Left renal pelvis (tissue), 4 donors: ENCODE measurements at places on chromosomes 11 and 22. TPM values are rescaled to one million over a fixed set of nuclear protein-coding genes. Genes with fewer than 3 reads are reported as not detected.

MS4A15 gene
- not detected for polyA plus RNA-seq

PLET1 gene
- not detected for polyA plus RNA-seq

MN1 gene
- polyA plus RNA-seq, result 36.3 TPM

MYRF gene
- 19.6 TPM for polyA plus RNA-seq

SAA4 gene
- not detected for polyA plus RNA-seq

GPR83 gene
- polyA plus RNA-seq, result 0.65 TPM

KCNA4 gene
- 0.73 TPM for polyA plus RNA-seq

DNA sequence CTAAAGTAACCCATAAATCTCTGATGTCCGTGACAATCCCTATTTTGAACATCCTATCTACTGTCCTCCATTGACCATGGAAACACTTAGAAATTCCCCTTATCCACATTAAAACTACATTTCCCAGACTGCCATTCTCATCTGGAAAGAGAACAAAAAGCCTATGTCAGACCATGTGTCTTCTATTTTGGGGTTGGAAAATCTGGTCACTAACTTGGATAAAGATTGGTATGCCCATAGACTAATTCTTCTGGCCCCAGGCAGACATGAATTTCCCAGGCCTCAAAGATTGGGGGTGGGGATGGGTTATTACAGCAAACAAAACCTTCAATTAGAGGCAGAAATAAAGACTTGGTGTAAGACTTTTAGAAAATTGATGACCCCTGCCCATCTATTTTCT is 30.9 kb upstream of the CREB3L1 start:
- DNase-seq, result no peak

DNA sequence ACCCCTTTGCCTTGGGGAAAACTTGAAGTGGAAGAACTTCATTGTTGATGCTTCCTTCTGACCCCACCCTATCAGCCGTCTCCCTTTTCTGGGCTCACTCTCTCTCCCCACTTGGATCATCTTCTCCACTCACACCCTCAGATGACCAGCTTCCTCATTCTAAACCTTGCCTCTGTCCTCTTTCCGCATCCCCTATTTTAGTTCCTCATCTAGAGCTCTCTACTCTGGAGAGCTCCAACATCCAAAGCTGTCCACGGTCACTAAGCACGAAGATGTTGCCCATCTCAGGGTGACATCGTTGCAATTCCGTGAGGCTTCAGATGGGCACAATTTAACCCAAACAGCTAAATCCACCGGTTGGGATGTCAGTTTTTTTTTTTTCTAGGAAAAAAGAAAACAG is 31.6 kb upstream of the ME3 start:
- DNase-seq, result no peak

DNA sequence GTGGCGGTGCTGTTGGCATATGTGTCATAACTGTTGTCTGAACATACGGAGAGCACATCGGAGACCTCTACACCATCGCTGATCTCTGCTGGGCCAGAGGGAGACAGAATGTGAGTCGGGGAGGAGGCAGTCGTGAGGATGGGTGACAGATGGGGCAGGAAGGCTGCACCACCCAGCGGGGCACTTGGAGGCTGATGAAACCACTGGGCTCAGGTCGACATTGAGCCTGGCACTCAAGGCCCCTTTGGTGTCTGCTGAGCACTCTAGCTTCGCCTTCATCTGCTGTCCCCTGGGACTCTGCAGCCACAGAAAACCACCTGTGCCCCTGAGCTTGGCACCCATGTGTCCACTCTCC is 2.5 kb upstream of the KLHL35 start:
- DNase-seq, result no peak

GRCh38 chr22:49150801-49151221 is 676.9 kb downstream of the BRD1 start:
- DNase-seq, result no peak

DNA sequence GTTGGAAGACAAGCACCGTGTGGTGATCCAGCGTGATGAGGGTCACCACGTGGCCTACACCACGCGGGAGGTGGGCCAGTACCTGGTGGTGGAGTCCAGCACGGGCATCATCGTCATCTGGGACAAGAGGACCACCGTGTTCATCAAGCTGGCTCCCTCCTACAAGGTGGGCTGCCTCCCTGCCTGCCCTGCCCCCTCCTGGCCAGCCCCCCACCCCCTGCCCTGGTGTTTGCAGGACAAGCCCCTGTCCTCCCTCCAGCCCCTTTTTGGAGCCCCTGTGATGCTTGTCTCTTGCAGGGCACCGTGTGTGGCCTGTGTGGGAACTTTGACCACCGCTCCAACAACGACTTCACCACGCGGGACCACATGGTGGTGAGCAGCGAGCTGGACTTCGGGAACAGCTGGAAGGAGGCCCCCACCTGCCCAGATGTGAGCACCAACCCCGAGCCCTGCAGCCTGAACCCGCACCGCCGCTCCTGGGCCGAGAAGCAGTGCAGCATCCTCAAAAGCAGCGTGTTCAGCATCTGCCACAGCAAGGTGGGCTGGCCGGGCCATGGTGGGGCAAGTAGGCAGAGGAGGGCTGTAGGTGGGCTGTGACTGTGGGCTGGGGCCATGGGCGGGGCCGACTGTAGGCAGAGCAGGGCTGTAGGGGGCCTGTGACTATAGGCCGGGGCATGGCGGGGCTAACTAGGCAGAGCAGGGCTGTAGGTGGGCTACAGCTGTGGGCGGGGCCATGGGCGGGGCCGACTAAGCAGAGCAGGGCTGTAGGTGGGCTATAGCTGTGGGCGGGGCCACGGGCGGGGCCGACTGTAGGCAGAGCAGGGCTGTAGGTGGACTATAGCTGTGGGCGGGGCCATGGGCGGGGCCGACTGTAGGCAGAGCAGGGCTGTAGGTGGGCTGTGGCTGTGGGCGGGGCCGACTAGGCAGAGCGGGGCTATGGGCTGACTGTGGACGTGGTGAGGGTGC is 13.6 kb downstream of the MUC2 start:
- DNase-seq, result no peak

DNA sequence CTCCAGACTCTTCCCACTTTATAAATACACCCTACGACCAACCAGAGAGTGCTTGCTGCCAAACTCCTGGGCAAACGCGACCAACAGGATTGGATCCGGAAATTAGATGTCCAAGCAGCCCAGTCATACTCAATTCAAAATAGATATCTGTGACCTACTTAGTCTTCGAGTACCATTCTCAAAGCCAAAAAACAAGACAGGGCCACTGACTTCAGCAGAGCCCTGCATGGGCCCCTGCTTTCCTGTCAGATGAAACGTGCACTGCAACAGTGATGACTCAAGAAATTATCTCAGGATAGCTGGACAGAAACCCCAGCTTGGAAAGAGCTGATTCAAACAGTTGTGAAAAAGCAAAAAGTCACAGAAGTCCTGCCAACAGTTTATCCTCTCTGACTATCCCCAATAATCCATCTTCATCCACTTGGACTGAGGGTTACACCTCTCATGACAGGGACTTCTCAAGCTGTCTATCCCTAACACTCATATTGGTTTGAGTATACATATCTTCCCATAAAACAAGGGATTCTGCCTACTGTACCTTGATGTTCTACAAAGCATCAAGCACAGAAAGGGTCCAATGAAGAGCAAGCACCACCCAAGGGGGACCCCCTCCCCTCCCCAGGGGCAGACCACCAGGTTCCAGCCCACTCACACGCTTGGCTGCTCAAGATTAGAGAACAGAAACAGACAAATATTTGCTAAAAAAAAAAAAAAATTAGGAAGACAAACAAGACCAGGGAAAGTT is 17.4 kb downstream of the SMCO4 start:
- DNase-seq, result no peak

GRCh38 chr11:44531116-44531504 is 34.4 kb upstream of the CD82 start:
- DNase-seq, result no peak

GRCh38 chr22:35620624-35621251 is 3.6 kb upstream of the MB start:
- DNase-seq, result no peak

GRCh38 chr11:68749229-68750123 is 1.8 kb downstream of the TESMIN start:
- DNase-seq, result no peak

GRCh38 chr22:43216738-43217137 is 29.8 kb upstream of the TTLL12 start:
- no peak for DNase-seq

GRCh38 chr11:95977534-95978174 is 53.7 kb upstream of the MTMR2 start:
- no peak for DNase-seq

- no peak for DNase-seq
These were observed 13.0 kb downstream of the TUB start for GRCh38 chr11:8093931-8094575.

DNA sequence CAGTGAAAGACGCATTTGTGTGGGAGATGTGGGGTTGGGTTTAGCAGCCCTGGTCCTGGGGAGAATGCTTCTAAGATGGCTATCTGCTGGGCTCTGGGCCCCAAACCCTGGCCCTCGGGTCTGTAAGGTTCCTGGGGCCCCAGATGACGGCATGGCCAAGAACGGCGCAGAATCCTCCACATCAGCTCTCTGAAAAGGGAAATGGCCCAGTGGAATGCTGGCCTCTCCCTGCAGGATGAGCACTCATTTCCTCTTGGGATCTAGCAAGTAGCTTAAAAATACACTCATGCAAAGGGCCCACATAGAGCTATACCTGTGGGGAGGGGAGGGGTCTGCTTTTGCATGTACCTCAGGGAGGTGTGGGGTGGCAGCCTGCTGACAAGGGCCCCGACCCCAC is 37.5 kb upstream of the LINC01488 start:
- no peak for DNase-seq

GRCh38 chr22:47515384-47516125 is 753.1 kb downstream of the TBC1D22A start:
- DNase-seq, result no peak

GRCh38 chr11:112174789-112175598 is at the start of gene BCO2:
Gene BCO2 (plus strand): TSS chr11:112175512. CDS start chr11:112175602, 90 bp downstream.
- DNase-seq, result peak; percentile 71

DNA sequence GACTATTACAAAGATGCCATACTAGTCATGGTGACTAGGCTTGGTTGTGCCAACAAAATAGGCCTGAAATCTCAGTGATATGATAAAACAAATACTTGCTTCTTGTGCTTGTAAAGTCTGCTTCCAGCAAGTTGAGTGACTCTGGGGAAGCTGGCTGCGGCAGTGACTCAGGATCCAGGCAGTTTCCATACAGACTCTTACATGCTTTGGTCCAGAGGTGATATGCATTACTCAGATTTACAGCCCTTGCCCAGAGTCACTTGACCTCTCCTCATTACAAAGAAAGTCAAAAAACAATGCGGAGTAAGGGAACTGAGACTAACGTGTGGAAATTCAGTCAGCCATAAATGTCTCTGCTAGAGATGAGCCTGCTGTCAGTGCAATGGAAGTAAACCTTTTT is 387.5 kb downstream of the KCNA4 start:
- no peak for DNase-seq

- no peak for DNase-seq
These were observed 71.5 kb upstream of the SORL1-AS1 start for GRCh38 chr11:121524233-121524631.

DNA sequence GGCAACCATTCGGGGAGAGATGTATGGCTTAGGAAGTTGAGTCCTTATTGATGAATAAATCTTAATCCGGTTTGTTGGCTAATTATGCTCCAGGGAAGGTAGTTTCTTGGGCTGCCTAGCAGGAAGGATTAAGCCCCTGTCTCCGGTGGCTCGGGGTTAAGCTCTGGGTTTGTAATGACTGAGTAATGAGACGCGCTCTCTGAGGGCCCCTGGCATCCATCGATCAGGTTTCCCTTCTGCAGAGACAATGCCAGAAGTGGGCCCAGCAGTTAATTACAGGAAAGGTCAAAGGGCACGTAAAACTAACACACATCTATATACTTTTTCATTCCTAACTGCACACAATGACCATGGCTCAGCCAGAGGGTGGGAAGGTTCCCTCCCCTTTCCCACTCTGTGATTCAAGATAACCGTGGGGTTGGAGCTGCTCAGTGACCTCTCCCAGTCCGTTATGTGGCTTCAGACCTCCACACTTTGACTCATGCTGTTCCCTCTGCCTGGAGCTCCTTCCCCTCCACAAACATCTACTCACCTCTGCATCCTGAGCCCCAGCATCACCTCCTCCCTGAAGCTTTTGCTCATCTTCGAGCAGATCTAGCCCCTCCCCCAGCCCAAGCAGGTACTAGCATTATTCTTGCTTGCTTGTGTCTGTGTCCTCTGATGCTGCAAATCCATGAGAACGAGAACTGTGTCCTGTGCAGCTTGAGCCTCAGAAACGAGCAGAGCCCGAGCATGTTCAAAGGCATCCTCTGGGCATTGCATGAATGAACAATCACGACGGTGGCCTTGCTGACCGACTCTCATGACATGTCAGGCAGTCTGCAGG is 16.6 kb downstream of the SCUBE1 start:
- no peak for DNase-seq

DNA sequence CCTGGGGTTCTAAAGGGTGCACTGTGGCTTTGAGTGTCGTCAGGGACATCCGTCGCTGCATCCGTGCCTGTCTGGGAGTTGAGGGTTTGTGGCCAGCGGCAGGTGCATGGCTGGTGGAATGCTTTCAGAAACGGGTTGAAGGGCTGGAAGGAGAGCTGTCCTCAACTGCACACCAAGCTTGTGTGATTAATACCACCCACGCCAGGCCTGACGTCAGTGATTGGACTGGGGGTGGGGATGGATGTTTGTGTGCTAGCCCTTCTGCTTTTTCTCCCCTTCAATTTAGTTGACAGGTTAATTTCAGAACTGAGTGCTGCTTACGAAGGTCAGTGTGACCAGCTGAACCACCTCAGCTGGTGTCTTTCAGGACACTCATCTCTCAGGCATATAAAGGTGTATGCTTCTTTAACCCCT is 3.2 kb upstream of the GAB2 start:
- DNase-seq, result peak; percentile 39

GRCh38 chr11:71311176-71311925 is 59.0 kb upstream of the SHANK2 start:
- DNase-seq, result no peak

DNA sequence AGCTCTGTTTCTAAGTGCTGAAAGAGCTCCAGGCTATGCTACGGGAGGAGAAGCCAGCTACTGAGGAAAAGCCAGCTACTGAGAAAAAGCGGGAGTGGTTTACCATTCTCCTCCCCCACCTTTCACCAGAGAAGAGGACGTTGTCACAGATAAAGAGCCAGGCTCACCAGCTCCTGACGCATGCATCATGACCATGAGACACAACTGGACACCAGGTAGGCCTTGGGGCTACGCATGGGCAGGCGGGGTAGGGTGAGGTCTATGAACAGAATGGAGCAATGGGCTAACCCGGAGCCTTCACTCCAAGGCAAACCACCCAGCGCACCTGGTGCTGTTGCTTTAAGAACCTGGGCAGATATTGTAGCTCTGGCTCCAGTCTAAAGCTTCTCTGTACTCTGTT is 1.1 kb downstream of the IL18BP start:
- no peak for DNase-seq
